ENCODE measurements at places on chromosomes 4 and X. TPM values are rescaled to one million over a fixed set of nuclear protein-coding genes. Genes with fewer than 3 reads are reported as not detected.
A peak's percentile ranks its signal among the peaks of the same experiment; 100 is the strongest.

DNA sequence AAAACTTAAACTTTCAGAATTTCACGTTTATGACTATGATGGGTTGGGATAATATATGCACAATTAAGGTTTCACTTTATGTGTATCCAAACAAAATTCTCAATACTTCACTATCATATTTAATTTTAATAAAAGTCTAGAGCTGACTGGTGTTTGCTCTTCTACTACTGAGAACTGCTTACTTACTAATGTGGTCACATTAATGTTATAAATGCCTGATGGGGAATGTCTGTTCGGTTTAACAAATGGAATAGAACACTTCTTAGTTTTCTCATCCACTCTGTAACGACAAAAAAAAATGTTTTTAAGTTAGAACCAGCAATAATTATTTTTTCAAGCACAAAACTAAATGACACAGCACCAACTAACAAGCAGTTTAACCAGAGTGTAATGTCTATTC, 34.3 kb downstream of the CDKL2 start:
- no peak for DNase-seq

DNA sequence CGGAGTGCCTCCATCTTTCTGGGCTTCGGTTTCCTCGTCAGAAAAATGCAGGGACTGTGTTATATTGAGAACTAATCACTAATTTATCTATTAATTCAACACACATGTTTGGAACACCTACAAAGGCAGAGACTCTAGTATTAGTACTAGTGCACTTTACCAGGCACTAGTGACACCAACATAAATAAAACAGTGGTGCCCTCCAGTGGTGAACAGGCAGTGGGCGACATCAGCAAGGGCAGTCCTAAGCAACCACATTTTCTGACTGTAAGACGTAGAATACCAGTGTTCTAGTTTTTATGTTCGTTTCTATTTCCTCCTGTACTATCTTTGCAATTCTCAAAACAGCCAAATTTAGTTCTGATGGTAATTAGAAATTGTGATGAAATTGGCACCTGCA, 69.1 kb upstream of the UCP1 start:
- peak; percentile 36 for DNase-seq

- DNase-seq: no peak
Measured at GRCh38 chr4:15717086-15717485, 14.2 kb downstream of the BST1 start.

DNA sequence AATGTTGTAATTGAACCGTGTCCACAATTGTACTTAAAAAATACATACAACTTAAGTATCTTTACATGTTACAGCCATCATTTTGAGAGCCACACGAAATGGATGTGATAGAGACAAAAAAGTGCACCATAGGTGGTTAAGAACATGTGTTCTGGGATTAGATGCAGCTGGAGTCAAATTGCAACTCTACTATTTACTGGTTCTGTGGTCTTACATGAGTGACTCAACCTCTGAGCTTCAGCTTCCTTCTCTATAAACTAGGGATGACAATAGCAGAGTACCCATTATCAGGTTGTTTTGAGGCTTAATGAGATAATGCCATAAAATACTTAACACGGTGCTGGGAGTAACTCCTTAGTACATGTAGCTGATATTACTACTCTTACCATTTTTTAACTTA, 130.4 kb downstream of the IDS start:
- DNase-seq: no peak

- no peak for DNase-seq
Measured at GRCh38 chrX:13151828-13152517, 107.6 kb upstream of the FAM9C start.

GRCh38 chrX:40439625-40440532, 140.9 kb upstream of the ATP6AP2 start:
- no peak for DNase-seq

GRCh38 chrX:33592396-33592795, 381.0 kb upstream of the DMD start:
- DNase-seq: no peak

GRCh38 chr4:143531380-143531779, 17.9 kb downstream of the SMARCA5 start:
- DNase-seq: peak; percentile 27

- DNase-seq: no peak
Measured at GRCh38 chr4:169195032-169195431, 75.7 kb downstream of the SH3RF1 start.

GRCh38 chr4:124745985-124746801, 33.7 kb upstream of the ANKRD50 start:
- DNase-seq: no peak

GRCh38 chr4:101527188-101527587, 179.9 kb upstream of the PPP3CA start:
- peak; percentile 33 for DNase-seq

DNA sequence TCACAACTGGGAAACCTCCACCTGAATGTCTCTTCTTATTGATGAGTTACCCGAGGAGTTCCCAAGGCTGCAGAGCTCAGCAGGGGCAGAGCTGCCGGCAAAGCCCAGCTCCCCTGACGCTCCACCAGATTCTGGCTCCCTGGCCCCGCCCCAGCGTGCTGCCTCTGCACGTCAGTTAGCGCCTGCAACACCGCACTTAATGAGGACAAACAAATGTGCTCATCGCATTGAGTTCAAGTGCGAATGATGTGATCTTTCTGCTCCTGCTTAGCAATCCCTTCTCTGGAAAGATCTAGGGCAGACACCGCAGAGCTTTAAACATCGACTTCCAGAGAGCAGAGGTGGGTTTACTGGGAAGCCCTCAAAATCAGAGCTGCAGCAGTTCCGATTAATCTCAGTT, 55.5 kb upstream of the FBXW7 start:
- DNase-seq: peak; percentile 65

DNA sequence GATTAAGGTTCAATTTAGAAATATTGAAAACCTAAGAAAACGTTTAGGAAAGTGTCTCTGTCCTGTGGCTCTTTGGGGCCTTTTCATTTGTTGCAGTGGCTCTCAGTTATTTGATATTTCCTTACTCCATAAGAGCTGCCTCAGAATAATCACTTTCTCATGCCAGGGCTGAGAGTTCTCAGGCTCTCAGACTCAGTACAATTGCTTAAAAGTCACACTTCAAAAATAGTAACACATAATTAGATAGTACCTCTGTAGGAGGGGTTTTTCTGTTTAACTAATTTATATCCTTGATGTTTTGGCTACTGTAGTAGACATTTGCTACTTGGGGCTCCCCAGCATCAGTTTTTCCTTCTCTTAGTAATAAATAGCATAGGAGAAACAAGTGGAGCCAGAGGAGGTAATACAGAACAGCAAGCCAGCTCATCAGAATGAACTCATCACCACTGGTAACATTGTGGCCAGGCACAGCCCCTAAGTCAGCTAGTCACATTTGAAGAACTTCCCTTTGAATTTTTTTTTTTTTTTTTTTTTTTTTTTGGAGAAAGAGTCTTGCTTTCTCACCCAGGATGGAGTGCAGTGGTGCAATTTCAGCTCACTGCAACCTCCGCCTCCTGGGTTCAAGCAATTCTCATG, 8.0 kb upstream of the HNRNPD start:
- no peak for DNase-seq

- DNase-seq: peak; percentile 21
Measured at GRCh38 chrX:84729809-84730208, 227.6 kb upstream of the HDX start.

DNA sequence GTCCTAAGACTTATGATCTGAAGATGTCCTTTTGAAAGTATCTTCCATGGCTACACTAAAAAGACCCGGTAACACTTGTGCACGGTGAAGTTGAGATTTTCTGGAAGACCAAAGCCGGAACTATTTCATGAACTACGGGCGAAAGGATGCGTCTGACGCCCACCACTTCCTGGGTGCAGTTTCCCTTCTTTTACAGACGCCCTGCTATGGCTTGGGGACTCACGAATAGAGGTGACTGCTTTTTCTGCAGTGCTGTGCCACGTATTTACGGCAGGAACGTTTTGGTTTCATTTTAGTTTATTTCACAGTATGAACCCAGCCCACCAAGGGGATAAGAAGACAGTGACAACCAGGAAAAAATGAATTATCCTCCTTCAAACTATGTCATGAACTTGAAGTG, 180.4 kb downstream of the AFAP1 start:
- no peak for DNase-seq

DNA sequence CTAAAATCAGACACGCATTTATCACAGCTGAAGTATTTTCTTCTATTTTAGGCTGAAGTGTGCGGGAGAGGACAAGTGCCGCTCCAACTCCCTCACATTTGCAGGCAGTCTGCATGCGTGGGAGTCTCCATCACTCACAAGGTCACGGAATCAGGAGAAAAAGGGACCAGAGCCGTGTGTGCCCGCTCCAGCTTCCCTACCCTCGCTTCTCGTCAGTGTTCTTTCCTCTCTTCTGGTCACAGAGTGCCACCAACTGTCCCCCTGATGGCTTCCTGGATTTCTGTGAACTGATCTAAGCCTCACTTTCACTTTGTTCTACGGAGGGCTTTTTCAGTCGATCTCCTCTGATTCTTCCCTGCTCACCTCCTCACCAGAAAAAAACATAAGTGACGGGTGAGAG, 407.4 kb upstream of the AADAT start:
- no peak for DNase-seq

GRCh38 chrX:2583194-2584162, 82.7 kb upstream of the DHRSX start:
- no peak for DNase-seq

DNA sequence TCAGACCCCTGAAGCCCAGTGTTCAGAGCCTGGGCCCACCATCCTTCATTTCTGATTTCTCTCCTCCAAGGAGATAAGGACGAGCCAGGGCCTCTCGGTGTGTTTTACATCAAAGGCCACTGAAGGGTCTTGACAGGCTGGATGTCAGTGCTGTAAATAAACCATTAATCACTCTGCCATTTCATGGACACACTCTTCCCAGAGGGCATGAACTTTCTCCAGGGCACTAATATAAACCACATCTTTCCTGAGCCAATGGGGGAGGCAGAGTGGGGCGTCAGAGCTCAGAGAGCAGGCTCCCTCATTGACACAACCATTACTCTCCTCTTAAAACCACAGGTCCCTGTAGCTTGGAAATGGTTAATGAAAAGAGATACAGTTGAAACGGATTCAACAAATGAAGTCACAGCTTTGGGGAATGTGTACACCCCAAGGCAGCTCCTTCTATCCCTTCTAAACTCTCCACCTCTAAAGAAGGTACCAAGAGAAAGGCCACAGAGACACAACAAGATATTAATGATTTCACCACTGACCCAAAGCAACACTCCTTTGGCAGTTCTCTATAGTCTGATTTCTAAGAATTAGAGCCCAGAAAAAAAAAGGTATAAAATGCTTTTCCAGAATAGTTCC, 200.6 kb downstream of the CHIC2 start:
- DNase-seq: no peak

- DNase-seq: no peak
Measured at GRCh38 chrX:105543283-105543682, 279.1 kb upstream of the NRK start.

DNA sequence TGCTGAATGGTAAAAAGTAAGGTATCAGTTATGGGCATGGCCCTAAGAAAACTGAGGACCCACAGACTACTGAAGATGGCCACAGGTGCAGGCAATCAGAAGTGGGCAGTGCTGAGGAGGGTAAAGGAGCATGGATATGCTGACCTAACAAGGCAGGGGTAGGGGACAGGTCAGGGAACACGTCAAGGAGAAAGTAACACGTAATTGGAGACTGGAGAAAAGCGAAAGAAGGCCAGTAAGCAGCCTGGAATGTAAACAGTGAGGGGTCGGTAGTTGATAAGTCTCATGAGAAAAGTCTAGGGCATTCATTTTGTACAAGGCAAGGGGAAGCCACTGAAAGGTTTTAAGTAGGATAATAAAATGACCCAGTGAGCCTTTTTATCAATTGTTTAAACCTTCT, 153.3 kb downstream of the PRDM5 start:
- DNase-seq: no peak

- DNase-seq: no peak
Measured at GRCh38 chr4:26015133-26015651, 101.2 kb downstream of the SMIM20 start.

DNA sequence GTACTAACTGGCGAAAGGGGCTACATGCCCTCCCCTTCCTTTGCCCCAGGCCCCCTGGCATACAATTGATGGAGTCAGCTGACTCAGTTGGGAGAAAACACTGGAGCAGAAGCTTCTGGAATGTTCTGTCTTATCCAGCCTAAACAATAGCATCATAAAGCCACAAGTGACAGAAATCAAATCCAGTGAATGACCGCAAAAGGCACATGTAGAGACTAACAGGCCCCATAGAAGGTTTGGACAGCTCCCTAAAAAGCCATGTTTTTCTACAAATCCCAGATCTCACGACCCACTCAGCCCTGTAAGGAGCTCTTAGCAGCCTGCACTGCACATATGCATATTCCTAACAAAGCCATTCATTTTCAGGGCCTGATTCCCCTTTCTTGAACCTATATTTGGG, 25.1 kb downstream of the SCARB2 start:
- DNase-seq: no peak

NAAA gene
- total RNA-seq: 13.4 TPM

SGCB gene
- total RNA-seq: 7.6 TPM

LINC00632 gene
- 0.53 TPM for total RNA-seq

TECRL gene
- not detected for total RNA-seq

ATOH1 gene
- not detected for total RNA-seq

NHSL2 gene
- total RNA-seq: not detected

FAM47A gene
- total RNA-seq: not detected

GLOD5 gene
- not detected for total RNA-seq

TENM3 gene
- 1.3 TPM for total RNA-seq

ZRSR2 gene
- total RNA-seq: 7.2 TPM

POU4F2 gene
- total RNA-seq: not detected

IQCM gene
- total RNA-seq: not detected

JCHAIN gene
- total RNA-seq: not detected

HDX gene
- 1.6 TPM for total RNA-seq

All from bronchial epithelial cell (primary cell).